ENCODE measurements at places on chromosomes 7 and 10. TPM values are rescaled to one million over a fixed set of nuclear protein-coding genes. Genes with fewer than 3 reads are reported as not detected.

GRCh38 chr10:55500931-55501559, 700.0 kb upstream of the PCDH15 start:
- no peaks in the 10 kb centered on the region for H3K27me3 ChIP-seq
- no peaks in the 10 kb centered on the region for H3K36me3 ChIP-seq
- H3K4me1 ChIP-seq = no peaks in the 10 kb centered on the region
- DNase-seq = no peak

GRCh38 chr10:29922892-29923291, 136.5 kb downstream of the JCAD start:
- H3K27ac ChIP-seq = no peak overlapping the region
- peaks cover 6% of the 10 kb centered on the region for H3K4me1 ChIP-seq
- H3K36me3 ChIP-seq = no peaks in the 10 kb centered on the region

ATRNL1 gene
- total RNA-seq = 4.1 TPM

ZMIZ1 gene
- total RNA-seq = 79.5 TPM

DNA sequence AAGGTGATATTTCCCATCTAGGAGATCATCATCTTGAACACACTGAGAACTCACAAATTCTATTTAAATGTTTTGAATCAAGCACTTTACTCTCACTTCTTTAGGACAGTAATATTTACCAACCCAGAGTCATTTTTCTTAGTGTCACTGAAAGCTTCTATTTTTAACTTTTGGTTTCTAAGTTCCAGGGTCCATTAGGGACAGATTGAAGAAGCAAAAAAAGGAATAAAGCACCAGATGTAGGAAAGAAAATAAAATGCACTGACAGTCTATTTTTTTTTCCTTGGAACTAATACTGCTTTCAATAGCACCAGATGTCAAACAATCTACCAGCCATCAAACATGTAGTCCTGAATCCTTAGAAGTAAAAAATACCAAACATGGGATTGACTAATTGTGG, 526.7 kb upstream of the LRRN3 start:
- no peak overlapping the region for H3K4me3 ChIP-seq
- no peaks in the 10 kb centered on the region for H3K27me3 ChIP-seq
- no peak overlapping the region for H3K27ac ChIP-seq
- no peaks in the 10 kb centered on the region for H3K4me1 ChIP-seq

GRCh38 chr7:134605978-134606923, 40.4 kb upstream of the BPGM start:
- DNase-seq = no peak
- no peaks in the 10 kb centered on the region for H3K36me3 ChIP-seq
- H3K27me3 ChIP-seq = no peaks in the 10 kb centered on the region
- H3K27ac ChIP-seq = peak overlapping the region; percentile 17
- peaks cover 5% of the 10 kb centered on the region for H3K4me1 ChIP-seq
- no peak overlapping the region for H3K4me3 ChIP-seq
